AG04449 (cell line): ENCODE measurements at places on chromosomes 3 and 15.

DNA sequence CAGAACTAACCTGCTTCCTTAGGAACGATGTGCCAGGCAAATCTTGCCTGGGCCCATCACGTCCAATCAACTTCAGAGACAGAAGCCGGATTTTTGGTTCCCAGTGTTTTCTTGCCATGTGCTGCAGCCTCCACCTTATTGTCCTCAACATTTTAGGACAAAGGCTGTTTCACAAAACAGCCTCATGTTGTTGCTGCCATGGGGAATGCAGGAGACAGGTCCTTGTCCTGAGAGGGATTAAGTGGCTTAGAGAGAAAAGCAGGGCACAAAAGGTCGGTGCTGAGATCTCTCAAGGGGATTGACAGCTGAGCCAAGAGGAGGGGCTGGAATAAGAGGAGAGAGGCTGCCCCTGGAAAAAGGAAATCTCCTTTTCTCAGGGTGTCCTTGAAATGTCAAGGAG, 11.3 kb upstream of the NMNAT3 start:
- DNase-seq, result no peak

DNA sequence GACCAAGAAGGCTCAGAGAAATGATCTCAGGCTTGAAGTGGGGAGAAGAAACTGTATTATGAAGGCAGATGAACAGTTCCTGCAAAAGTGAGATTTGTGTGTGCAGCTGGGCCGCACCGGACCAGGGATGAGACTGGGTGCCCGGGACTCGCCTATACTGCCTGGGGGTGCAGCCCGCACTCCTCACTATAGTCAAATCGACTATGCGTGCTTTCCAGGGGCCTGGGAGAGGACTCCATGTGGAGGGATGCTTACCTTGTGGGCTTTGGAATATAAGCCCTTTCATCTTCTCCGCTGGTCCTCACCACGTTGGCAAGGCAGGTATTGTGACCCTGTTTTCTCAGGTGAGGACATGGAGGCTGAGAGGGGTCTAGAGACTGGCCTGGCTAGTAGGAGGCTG, 32.9 kb upstream of the APOD start:
- no peak for DNase-seq

DNA sequence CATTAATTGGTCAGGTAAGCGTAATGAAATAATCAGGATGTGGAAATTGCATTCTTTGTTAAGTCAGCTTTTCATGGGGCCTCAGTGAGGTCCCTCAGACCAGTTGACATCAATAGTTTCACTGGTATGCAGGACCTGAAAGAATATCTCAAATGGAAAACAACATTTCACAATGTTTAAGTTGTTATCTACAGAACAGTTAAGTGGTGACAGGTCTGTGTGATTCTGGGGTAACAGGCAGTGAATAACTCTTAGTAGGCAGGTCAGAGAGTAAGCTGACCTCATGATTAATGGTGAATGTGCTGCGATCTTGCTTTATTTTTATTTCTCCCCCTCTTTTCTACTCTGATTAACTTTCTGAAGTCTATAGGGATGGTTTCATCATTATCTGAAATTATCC, 28.9 kb upstream of the ACP3 start:
- DNase-seq, result no peak

GRCh38 chr3:60343831-60344230, 907.4 kb downstream of the FHIT start:
- no peak for DNase-seq

- no peak for DNase-seq
Observed at GRCh38 chr15:96896766-96897165, 566.3 kb downstream of the NR2F2 start.

DNA sequence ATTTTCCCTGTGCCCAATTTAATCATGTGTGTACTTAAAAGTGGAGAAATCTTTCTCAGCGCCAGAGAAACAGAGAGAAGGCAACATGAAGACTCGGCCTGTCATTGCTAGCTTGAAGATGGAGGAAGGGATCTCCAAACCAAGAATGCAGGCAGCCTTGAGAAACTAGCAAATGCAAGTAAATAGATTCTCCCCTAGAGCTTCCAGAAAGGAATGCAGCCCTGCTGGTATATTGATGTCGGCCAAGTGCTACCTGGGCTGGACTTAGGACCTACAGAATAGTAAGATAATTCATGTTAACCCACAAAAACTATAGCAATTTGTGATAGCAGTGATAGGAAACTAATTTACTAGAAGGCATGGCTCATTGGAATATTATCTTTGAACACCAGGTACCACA, 150.9 kb upstream of the ABI3BP start:
- no peak for DNase-seq

GRCh38 chr3:64945171-64945729, 257.4 kb upstream of the ADAMTS9 start:
- DNase-seq, result no peak

GRCh38 chr15:77781151-77781945, 148.6 kb upstream of the LINGO1 start:
- DNase-seq, result no peak

DNA sequence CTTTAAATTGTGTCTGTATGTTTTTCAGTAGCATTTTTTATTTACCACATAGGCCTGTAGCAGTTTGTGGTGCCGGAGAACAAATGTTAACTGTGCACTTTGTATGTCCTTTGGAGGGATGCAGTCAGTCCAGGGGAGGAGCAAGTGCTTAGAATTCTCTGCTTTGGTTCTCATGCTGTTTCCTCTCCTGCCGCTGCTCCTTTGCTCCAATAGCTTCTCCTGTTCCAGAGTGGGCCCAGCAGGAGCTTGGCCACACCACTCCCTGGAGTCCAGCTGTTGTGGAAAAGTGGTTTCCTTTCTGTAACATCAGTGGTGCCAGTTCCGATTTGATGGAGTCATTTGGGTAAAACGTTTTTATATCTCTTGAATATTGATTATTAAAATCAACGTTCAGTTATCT, 16.6 kb downstream of the TICRR start:
- DNase-seq, result no peak

GRCh38 chr3:174423936-174424335, 435.2 kb upstream of the NAALADL2 start:
- no peak for DNase-seq

GRCh38 chr3:71528816-71529215, 54.7 kb downstream of the FOXP1 start:
- no peak for DNase-seq

- no peak for DNase-seq
Observed at GRCh38 chr3:157442729-157443128, 6.1 kb downstream of the PTX3 start.

DNA sequence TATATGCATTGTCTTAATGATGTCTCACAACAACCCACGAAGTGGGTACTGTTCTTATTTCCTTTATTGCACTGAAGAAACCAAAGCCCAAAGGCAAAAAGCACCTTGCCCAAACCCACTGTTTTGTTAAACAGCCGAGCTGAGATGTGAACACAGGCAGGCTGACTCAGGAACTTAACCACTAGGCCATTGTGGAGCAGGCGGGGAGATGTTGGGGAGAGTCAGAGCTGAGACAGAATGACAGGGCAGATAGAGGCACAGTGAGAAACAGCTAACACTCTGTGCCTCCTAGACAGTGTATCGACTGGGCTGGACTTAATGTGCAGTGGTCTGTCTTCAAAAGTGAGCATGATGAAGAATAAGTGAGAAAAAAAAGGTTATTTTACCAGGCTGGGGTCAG, 56.5 kb downstream of the RPLP1 start:
- no peak for DNase-seq

DNA sequence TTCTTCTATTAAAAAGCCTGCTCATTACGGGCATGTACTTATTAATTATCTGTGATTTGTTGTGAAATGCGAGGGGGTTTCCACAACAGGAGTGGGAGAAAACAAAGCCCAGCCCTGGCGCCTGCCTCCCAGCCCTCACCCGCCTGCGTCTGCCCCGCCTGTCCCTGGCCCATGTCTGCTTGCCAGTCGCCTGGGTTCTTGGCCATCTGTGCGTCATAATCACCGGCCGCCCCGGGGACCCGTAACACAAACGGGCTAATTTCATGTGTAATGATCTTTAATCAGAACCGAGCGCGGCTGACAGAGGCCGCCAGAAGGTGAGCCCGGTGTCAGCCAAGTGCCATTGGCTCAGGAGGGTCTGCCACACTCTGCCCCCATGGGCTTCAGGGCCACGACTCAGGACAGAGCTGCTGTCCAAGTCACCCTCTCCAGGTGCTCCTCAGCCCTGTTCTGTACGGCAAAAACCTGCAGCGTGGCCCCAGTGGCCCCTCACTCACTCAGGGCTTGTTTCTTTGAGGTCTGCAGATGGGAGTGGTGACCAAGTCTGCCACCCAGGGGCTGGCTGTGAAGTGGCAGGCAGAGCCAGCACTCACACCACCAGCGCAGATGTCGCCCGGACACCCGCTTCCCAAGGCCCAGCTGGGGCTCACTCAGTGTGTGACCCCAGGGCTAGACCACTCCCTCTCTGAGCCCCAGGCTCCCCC, 28.8 kb upstream of the TMEM115 start:
- no peak for DNase-seq

GRCh38 chr15:61849447-61849846, 210.8 kb downstream of the VPS13C start:
- DNase-seq, result no peak

GRCh38 chr15:63448266-63448665, 56.1 kb upstream of the USP3 start:
- DNase-seq, result no peak

DNA sequence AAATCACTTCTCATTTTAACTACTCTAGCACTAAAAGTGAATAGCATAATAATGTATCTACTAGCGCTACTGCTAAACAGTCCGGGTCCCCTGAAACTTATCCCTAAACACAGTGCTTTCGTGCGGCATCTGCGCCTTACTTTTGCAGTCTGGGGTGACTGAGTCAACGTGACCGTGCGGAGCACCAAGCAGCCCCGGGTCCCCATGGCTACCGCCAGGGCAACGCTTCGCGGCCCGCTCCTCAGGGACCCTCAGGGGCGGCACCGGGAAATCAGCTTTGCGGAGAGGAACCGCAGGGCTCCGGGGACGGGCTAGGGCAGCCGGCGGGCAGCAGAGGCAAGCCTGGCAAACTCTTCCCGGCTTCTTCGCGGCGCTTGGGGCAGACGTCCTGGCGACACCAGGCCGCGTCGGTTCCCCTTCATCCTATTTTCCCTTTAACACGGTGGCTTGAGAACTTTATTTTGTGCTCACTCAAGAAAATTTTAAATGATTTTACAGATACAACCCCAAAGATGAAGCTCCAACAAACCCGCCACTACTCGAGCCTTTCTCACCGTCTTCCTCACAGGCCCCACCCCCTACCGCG, 757 bp upstream of the DIPK2A start:
- DNase-seq, result no peak

DNA sequence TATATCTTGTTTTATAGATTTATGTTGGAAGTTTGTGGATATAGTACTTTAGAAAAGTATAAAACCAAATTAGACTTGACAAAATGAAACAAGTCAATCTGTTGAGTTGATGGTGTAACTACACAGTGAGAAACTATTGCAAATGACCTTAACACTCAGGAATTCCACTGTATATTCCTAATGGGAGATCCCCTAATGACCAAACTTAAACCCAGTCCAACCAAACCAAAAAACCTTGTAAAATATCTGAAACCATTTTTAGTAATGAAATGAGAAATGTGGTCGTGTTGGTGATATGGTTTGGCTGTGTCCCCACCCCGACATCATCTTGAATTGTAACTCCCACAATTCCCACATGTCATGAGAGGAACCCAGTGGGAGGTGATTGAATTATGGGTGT, 31.9 kb upstream of the ATP13A3 start:
- DNase-seq, result peak; percentile 37

DNA sequence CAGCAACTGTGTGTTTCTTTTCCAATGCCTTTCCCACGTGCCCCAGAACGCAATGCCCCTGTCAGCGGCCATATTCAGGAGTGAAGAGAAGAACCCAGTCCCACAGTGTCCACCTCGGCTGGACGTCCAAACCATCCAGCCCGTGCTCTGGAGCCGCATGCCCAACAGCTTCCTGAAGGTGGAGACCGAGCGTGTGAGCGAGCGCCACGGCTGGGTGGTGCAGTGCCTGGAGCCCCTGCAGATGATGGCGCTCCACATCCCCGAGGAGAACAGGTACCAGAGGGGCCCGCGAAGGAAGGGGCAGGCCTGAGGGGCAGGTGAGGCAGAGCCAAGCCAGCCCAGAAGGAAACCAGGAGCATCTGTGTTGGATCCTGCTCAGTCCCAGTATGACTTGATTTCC, 308.1 kb upstream of the CHRM5 start:
- no peak for DNase-seq

- DNase-seq, result no peak
Observed at GRCh38 chr3:113148284-113148683, 63.1 kb upstream of the BOC start.

DNA sequence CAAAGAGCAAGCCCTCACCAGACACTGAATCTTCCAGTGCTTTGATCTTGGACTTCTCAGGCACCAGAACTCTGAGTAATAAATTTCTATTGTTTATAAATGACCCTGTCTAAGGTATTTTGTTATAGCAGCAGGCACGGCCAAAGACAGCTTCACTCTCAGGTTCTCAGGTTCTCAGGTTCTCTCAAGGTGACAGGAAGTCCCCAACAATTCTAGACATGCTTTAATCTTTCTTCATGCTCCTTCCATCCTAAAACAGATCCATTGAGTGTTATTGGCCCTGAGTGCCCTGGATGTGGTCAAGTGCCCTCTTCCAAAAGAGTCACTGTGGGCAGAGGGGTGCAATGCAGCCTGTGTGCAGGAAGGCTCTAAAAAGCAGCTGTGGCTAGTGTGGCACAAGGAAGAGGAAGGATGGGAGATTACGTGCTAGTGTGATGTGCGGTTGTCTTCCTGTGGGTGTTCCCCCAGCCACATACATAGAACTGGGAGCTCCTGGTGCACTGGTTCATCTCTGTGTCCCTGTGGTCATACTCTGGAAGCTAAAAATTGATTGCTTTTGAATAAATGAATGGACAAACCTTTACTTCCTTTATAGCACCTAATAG, 11.0 kb upstream of the RAB7A start:
- no peak for DNase-seq

DNA sequence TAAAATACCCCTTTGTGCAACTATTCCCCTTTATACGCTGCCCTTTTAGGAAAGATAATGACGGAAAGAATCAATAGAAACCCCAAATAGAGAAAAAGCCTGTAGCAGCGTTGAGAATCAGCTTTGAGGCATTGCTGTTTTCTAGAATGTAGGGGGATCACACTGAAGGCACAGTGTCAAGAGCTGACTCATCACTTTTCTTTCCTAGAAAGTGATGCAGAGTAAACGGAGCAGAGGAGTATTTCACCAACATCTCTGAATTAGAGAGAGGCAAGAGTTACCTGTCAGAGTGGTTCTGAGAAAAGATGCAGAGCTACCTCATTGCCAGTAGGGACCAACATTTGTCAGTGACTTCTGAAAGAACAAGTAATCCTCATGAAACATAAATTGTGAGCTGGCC, 269.8 kb upstream of the TMC3 start:
- no peak for DNase-seq

DNA sequence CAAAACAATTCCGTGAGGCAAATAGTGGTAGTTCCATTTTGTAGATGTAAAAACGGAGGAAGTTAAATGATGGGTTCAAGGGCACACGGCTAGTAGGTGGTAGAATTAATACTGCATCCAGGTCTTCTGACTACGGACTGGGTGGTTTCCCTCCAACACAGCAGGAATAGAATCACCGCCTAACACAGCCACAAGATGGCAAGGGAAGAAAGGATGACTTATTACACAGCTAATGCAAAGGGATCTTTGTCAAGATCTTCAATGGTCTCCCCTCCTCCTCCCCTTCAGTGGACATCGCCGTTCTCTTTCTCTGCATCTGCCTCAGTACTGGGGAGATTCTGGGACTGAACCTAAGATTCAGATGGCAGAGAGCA, 524 bp upstream of the TOPBP1 start:
- no peak for DNase-seq

GRCh38 chr3:173255555-173255954, 114.5 kb upstream of the SPATA16 start:
- no peak for DNase-seq
